T-helper 1 cell treated with Interleukin-12 subunit alpha and Interleukin-12 subunit beta and Interleukin-4 antibody, amounts not matched to agents 30 ng/mL and 1 ng/mL, for 36 hours (primary cell): ENCODE measurements at places on chromosomes 4 and X. TPM values are rescaled to one million over a fixed set of nuclear protein-coding genes. Genes with fewer than 3 reads are reported as not detected.

Gene GPR34
- 4.2 and 5.4 TPM in 2 replicates for total RNA-seq

Gene KCND1
- 5.0 and 6.3 TPM in 2 replicates for total RNA-seq

Gene GRID2
- total RNA-seq, result not detected in 2 replicates

Gene CT47C1
- not detected in 2 replicates for total RNA-seq

Gene SRPK3
- total RNA-seq, result not detected in 2 replicates

Gene PABPC1L2B
- total RNA-seq, result not detected in 2 replicates
